ENCODE measurements at places on chromosomes 11 and 22.
A peak's percentile ranks its signal among the peaks of the same experiment; 100 is the strongest.

DNA sequence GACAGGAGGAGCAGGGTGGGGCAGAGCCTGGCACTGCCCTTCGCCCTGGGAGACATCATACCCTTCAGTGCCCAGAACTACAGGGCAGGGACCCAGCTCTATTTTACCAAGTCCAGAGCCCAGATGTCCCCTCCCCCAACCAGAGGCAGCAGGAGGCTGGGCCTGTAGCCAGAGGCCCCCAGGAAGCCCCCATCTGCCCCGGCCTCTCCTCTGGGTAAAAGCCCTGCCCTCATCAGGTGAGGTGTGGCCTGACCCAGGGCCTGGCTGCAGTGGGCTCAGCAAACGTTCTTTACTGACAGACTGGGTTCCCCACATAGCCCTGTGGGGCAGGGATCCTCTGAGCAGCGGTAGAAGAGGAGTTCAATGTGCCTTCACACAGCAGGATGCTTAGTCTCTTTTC is 51.8 kb upstream of the SLC22A12 start:
- DNase-seq: no peak

DNA sequence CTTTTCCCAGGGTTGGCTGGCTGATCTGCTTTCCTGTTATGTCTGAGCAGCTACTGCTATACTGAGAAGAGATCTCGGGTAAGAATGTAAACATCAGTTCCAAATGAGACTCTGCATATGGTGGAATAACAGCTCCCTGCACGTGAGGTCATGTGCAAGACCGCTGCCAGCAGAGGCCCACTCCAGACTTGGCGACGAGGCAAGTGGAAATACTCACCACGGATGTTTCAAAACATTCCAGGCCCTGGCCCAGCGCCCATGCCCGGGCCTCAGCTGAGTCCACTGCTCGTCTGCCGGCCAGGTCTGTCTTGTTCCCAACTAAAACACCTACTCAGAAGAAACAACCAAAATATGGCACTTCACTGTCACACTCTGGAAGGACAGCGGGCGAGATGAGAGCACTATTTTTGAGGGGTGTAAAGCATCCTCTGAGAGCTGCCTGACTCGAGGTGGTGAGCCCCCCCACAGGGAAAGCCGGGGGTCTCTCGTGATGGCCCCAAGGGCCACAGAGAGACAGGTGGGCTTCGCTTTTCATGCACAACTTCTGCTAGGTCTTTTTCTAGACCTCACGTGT is 13.1 kb downstream of the IFT27 start:
- DNase-seq: no peak

GRCh38 chr11:19633276-19633675 is 79.4 kb upstream of the NAV2 start:
- no peak for DNase-seq

DNA sequence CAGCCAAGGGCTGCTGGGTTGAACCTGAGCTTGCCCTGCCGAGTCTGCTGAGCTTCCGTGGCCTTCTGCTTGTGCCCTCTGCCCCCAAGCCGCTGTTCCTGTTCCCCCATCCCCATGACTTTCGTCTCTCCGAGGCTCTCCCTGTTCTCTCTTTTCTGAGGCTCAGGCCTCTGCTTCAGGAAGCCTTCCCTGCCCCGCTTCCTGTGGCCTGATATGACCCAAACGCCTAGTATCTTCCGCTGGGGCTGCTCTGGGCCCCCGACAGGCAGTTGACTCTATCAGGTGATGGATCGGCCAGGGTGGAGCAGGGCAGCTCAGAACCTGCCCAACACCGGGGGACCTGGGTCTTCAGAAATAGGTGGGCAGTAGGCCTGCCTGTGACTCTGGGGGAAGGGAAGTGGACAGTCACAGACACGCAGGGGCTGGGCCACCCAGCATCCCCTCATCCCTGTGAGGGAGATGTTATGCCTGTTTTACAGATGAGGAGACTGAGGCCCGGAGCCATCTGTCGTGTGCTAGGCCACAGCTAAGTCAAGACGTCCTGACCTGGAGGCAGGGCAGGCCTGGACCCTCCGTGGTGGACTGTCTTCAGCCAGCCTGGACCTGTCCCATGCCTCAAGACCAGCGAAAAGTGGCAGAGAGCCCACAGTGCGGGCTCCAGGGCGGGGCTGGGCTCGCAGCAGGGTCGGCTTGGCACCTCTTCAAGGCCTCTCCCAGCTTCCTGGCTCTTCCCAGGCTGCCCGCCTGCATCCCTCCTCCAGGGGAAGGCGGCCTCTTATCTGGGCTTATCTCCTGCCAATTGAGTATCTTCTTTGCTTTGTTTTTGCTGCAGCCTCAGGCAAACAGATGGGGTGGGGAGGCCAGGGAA is 16.2 kb downstream of the BAD start:
- DNase-seq: no peak

- no peak for DNase-seq
Observed at GRCh38 chr22:33324228-33324627, 266.0 kb upstream of the SYN3 start.

DNA sequence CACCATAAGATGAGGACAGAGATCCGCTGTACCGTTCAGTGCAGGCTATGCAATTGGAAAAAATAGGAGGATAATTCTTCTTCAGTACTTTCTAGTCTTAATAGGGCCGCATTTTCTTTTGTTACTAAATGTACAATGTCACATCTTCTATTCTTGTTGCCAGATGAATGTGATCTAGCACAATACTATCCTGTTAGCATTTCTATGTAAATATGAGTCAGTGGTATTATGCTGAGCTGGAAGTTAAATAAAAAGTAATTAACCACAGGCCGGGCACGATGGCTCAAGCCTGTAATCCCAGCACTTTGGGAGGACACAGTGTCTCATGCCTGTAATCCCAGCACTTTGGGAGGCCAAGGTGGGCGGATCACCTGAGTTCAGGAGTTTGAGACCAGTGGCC is 24.4 kb upstream of the BIRC3 start:
- no peak for DNase-seq

- no peak for DNase-seq
Observed at GRCh38 chr11:61682906-61683675, 2.9 kb downstream of the DAGLA start.

DNA sequence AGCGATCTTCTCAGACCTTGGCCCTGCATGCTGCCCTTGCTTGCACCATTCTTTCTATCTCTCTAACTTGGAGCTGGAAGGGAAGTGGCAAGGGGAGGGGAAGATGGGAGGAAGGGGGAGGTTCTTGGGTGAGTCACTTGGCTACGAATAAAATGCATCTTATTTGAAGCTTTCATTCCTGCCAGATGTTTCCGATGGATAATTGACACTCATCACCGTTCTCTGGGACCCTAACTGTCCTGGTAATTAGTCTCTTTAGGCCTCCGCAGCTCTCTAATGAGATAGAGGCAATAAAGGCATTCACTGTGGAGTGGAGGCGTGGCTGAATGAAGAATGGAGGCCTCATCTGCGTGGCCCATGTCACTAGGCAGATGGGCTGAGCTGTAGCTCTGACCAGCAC is 960.1 kb downstream of the NTM start:
- DNase-seq: no peak

DNA sequence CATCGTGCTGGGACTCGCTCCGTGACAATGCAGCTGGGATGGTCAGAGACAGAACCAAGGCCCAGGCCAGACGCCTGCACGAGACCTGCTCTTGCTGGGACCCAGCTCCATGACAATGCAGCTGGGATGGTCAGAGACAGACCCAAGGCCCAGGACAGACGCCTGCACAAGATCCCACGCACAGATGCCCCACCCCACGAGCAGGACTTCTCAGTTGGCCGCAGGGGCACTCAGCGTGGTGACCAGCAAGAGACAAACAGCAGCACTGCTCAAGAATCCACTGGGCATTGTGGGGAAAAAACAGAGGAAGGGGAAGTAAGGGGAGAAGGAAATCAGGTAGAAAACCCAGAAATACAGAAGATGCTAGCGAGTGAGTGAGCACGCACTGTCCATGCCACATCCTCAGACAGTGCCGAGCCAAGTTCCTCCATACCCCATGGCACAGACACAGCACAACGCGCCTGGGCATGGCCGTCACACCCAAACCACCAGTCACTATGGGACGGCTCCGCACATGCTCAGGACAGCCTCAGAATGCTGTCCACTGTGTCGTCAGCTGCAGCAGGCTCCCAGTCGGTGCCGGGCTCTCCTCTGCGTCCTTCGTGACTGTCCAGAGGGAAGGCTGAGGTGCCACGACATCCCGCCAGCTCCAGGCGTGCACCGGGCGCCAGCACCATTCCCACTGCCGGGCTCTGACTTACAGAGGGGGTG is 44.5 kb downstream of the BRD1 start:
- DNase-seq: no peak

DNA sequence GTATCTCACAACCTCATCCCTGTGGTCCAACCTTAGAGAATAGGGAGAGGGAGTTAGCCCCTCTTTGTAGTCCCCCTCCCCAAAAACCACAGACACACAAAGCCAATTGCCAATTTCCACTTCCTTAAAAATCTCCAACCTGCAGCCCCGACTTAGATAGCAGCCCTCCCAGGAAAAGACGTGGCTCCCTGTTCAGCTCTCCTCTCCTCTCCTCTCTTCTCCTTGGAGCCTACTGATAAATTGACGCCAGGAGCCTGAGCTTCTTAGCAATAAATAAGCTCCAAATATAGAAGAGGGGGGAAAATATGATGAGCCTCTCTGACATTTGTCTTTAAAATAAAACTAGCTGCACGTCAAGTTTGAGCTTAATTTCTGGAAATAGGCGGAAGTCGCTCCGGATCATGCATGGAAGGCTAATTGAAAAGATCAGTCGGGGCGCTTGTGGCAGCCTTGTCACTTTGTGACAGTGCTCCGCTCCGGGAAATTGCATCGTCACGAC is 7.3 kb downstream of the PAX6 start:
- DNase-seq: no peak

DNA sequence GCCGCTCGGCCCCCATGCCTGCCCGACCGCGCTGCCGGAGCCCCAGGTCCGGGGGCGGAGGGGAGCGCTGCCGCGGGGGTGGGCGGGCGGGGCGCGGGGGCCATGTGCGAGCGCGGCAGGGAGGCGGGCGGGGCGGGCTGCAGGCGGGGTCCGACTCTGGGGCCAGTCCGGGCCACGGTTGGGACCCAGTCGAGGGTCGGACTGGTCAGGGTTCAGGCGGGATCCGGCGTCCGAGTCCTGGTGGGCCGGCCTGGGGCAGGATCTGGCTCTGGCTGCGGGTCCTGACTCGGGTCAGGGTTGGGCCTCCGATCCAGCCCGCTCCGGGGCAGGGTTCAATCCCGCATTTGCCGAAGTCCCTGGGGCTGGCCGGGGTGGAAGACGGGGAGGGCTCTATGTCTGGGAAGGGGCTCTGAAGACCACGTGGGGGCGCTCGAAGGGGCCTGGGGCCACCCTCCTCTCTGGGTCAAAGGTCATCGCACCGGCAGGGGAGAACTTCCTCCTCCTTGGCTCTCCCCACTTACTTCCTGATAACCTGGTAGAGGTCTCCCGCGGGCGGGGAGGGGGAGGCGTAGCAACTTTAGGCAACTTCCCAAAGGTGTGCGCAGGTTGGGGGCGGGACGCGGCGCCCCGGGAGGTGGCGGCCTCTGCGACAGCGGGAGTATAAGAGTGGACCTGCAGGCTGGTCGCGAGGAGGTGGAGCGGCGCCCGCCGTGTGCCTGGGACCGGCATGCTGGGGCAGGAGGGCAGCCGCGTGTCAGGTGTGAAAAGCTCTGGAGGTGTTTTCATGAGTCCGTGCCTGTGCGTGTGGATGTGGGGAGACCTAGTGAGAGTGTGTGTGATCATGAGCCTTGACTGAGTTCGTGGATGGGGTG is 603 bp downstream of the ESRRA start:
- peak; percentile 33 for DNase-seq

Data from stimulated activated CD8-positive, alpha-beta memory T cell treated with anti-CD3 and anti-CD28 coated beads, Interleukin-7, amount 100 ng/mL, for 1 hour (primary cell).